GM23248 (cell line): ENCODE measurements at places on chromosomes 4 and X. TPM values are rescaled to one million over a fixed set of nuclear protein-coding genes. Genes with fewer than 3 reads are reported as not detected.

The MGARP gene
- 2.1 and 2.4 TPM in 2 replicates for total RNA-seq

GRCh38 chr4:8228319-8229250, 29.5 kb downstream of the SH3TC1 start:
- H3K36me3 ChIP-seq: no peaks in the 10 kb centered on the region
- DNase-seq: peak; percentile 90
- no peak overlapping the region for H3K27ac ChIP-seq
- no peak overlapping the region for H3K4me3 ChIP-seq
- no peaks in the 10 kb centered on the region for H3K27me3 ChIP-seq

- H3K36me3 ChIP-seq: no peaks in the 10 kb centered on the region
- peak; percentile 53 for DNase-seq
- no peaks in the 10 kb centered on the region for H3K27me3 ChIP-seq
- H3K4me1 ChIP-seq: peaks cover 38% of the 10 kb centered on the region
- no peak overlapping the region for H3K4me3 ChIP-seq
- no peak overlapping the region for H3K27ac ChIP-seq
Measured at GRCh38 chrX:14352511-14352910, 176.8 kb upstream of the GLRA2 start.

The SFRP2 gene
- 0.63 and 0.65 TPM in 2 replicates for total RNA-seq

- DNase-seq: no peak
- no peaks in the 10 kb centered on the region for H3K27me3 ChIP-seq
- H3K4me1 ChIP-seq: peaks cover 6% of the 10 kb centered on the region
- no peak overlapping the region for H3K27ac ChIP-seq
- H3K4me3 ChIP-seq: no peak overlapping the region
Measured at GRCh38 chr4:102692474-102692873, 68.3 kb downstream of the MANBA start.

GRCh38 chrX:53606456-53606855, 80.1 kb downstream of the HUWE1 start:
- no peak for DNase-seq
- H3K27ac ChIP-seq: no peak overlapping the region
- no peaks in the 10 kb centered on the region for H3K27me3 ChIP-seq
- H3K36me3 ChIP-seq: peaks cover 36% of the 10 kb centered on the region
- no peaks in the 10 kb centered on the region for H3K4me1 ChIP-seq

DNA sequence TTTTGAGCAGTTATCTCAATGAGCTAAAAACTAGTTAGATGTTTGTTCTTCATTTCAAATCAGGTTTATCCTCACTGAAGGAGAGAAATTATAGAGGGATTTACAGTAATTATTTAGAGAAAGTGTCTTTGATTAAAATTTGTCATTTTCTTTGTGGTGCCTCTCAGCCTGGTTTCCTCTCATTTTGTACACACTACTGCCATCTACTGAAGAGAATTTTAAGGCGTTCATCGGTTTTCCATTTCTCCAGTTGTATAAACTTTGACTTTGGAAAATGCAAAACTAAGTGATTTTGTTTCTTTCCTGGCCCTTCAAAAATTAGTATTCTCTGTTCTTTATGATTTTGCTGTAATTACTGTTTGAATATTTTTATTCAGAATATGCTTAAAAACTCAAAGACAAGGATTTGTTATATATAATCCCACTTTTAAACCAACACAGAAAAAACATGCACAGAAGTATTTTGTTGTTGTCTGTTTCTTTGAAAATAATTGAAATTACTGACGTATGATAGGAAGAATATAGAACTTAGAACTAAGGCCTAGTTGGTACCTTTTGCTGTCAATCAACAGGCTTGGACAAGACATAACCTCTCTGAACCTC, 34.4 kb upstream of the ANXA3 start:
- no peaks in the 10 kb centered on the region for H3K27me3 ChIP-seq
- DNase-seq: peak; percentile 70
- H3K4me1 ChIP-seq: peaks cover 11% of the 10 kb centered on the region
- H3K36me3 ChIP-seq: peaks cover 6% of the 10 kb centered on the region; the same call in 1 of the 2 replicates

The SMPX gene
- total RNA-seq: not detected in 2 replicates
